ENCODE measurements at places on chromosomes 12 and 14.

DNA sequence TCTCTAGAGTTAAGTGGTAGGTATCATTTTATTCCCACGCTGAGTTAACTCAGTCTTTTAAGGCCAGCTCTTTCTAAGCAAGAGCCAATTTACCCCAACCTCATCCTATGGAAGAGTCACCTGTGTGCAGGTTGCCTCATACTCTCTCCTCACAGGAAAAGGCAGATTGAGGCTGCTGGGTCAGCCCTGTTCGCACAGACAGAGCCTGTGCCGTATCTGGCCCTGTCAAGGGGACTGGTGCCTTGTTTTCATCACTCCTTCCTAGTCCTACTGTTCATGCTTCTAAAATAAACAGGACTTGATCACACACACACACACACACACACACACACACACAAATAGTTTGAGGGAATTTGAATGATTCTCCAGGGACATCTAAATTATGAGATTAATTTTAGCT lies 285.0 kb downstream of the SLC6A15 start:
- DNase-seq: no peak

DNA sequence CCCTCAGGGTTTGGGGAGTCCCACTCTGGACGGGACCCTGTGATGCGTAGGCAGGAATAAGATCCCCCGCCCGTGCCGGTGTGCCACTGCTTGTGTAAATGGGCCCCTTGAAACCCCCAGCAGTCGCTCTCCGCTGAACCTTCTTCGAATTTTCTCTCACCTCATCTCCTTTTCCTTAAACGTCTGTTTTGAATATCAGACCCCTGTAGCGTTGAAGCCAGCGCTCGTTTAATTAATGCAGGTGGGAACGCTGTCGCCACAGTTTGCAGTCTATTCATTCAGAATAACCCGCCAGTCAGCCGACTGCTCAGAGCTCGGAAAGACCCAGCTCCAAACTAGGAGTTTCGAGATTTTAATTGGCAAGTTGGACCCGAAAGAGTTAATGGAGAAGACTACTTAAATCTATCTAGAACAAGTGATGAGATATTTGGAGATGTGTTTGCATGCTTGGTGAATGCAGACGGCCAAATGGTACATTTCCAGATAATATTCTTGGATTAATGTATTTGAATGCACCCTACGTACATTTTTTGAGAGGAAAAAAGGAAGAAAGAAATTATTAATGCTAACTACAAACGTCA lies 739 bp upstream of the PPP2R5E start:
- DNase-seq: no peak

DNA sequence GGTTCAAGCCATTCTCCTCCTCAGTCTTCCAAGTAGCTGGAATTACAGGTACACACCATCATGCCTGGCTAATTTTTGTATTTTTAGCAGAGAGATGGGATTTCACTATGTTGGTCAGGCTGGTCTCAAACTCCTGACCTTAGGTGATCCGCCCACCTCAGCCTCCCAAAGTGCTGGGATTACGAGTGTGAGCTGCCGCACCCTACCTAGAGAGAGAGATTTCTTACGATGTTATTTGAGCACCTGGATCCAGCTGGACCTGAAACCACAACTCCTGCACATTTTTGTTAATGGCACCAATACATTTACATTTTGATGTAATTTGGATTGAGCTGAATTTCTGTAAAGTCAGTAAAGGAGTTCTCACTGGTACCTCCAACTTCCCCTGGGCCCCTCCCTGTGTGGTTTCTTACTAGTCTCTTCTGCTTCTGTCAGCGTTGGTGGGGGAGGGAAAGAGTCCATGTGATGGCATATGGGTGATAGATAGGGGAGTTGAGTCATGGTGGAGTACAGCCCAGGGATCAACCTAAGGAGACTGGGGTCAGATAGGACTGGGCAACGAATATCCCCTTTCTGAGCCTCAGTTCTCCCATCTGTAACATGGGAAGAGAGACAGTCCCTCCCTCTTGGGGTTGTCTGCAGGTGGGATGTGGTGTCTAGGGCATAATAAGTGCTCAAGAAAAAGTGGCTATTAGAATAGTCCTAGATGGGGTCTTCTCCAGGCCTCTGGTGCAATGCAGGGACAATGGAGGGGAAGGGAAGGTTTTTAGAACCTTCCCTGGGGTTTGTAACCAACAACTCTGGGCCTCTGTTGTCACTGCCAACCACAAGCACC lies 83.3 kb upstream of the MED13L start:
- no peak for DNase-seq

- DNase-seq: no peak
Measured at GRCh38 chr12:104175726-104176247, 37.8 kb upstream of the NFYB start.

GRCh38 chr12:92426332-92426731 lies 276.5 kb upstream of the PLEKHG7 start:
- no peak for DNase-seq

DNA sequence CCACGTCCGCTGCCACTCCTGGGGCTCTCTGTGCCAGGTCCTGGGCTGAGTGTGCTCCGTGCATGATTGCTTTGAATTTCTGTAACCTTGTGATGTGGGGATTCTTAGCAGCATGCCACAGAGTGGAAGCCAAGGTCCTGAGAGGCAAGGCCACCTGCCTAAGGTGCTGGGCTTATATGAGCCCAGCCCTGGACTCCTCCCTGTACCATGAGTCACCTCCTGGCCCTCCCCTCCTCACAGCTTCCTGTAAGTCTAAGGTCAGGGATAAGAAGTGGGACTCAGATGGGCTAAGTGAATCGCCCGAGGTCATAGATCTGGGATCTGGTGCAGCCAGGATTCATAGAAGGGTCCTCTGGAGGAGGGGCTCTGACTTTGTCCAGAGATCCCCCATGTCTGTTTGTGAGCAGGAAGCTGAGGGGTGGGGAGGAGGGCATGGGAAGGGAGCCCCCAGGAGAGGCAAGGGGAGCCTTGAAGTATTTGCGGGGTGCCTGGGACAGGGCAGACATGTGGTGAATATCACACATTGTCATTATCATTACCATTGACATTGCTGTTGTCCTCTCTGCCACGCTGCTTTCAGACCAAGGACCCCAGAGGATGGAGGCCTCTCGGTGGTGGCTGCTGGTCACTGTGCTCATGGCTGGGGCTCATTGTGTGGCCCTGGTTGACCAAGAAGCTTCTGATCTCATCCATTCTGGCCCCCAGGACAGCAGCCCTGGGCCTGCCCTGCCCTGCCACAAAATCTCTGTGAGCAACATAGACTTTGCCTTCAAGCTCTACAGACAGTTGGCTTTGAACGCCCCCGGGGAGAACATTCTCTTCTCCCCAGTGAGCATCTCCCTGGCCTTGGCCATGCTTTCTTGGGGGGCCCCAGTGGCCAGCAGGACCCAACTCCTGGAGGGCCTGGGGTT lies 28.8 kb downstream of the SERPINA3 start:
- no peak for DNase-seq

GRCh38 chr12:121804417-121805111 lies 755 bp downstream of the SETD1B start:
- DNase-seq: peak; percentile 79

- no peak for DNase-seq
Measured at GRCh38 chr14:65000898-65001591, 14.3 kb downstream of the FNTB start.

DNA sequence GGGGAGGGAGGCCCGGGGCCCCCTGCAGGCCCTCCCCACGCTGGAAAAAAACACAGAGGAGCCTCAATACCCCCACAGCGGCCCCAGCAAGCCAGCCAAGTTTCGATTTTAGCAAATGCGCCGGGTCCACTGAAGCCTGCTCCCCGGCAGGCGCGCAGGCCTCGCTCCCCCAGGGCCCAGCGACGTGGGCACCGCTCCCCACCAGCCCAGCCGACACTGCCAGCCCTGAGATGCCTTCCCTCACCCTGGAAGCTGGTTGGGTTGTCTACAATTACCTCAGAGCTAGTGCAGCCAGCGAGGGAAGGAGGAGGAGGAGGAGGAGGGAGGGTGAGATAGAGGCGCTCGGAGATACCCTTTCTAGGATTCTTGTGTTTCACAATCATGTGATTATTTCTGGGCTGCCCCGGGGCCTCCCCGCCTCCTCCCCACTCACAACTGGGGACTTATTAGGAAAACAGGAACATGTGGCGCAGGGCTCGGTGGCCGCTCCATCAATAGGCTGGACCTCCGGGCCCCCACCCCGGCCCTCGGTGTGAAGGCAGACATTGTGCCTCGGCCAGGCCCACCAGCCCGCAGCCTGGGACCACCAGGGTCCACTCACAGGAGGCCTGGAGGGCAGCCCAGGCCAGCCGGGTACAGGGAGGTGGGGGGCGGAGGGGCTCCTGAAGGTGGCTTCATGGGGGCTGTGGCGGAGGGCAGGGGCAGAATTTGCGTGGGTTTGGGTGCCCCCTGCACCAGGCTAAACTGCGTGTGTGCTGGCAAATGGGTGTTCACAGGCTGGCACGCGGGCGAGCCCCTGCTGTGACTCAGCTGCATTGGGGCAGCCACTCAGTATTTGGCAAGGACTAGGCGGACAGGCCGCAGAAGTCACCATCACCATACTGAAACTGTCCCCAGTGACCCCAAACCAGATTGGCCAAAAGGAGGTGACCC lies 109.9 kb downstream of the NCOR2 start:
- peak; percentile 18 for DNase-seq

GRCh38 chr12:92341065-92341668 lies 195.5 kb upstream of the BTG1 start:
- DNase-seq: peak; percentile 65

GRCh38 chr12:77153706-77154105 lies 88.3 kb upstream of the E2F7 start:
- DNase-seq: no peak

GRCh38 chr12:12726555-12727093 lies 9.5 kb downstream of the CDKN1B start:
- peak; percentile 65 for DNase-seq

DNA sequence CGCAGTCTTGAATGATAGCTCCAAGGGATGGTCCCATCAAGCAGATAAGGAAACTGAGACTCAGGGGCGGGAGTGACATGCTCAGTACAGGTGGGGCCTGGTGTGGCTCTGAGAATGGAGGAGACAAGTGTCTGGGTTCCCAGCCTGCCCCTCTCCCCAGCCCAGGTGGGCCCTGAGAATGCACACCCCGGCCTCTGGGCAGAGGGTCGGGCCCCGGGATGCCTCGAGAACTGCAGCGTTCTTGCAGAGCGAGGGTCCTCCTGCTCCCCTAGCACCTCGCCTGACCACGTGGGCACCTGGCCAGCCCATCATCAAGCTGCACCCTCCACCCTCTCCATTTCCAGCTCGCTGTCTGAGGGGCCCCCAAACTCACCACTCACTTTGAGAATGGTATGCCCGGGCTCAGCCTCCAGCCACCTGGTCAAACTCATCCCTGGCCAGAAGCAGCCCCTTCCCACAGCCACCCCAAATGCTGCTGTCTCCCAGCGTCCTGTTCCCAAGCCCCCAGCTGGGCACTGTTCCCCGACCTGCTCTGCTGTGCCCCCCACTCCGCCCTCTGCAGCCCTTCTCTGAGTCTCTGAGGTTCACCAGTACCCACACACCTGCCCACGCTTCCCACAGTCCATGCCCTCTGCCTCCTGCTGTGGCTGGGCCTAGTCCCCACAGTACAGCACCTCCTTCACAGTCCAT lies 44.3 kb downstream of the CYP46A1 start:
- DNase-seq: no peak

DNA sequence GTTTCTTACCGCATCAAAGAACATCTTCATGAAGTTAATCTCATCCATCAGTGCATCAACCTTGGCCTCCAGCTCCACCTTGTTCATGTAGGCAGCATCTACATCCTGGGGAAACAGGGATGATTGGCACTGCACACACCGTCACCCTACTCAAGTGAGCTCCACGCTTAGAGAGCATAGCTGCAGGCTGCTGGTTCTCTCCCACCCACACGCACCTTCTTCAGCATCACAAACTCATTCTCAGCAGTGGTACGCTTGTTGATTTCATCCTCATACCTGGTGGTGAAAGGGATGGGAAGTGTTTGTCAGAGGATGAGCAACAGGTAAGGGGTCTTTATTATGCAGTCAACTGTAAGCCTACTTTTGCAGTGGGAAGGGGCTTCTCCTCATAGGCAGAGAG lies 2.3 kb downstream of the KRT5 start:
- no peak for DNase-seq

DNA sequence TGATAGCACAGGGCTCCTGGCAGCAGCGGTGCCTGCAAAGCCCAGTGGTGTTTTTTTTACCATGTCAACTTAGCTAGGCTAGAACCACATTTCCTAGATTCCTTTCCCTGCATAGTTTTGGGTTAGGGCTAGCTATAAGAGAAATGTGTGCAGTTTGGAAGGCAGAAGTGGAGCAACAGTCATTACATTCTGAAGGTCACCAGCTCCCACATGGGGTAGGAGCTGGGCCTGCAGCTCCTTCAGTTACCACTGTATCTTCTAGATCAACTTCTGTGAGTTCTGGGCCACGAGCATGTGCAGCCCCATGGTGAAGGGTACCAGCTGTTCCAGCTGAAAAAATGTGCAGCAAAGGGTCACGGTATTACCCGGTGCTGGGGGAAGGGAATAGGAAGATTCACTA lies 2.3 kb upstream of the SLC25A3 start:
- no peak for DNase-seq

DNA sequence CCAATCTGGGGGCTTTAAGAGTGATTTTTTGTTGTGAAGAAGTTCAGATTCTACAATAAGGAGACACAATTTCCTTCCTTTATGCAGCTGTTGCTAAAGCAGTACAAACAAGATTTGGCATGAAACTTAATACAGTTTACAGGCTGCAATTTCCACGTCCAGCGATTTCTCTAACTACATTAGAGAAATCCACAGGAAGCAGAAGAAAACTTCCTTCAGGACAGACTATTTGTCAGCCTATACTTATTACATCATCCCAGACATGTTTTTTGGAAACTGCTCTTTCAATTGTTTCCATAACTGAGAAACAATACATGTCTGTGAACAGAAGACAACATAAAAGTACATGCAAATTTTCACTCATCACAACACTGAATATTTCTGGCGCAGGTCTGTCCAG lies 204.3 kb downstream of the TTC7B start:
- DNase-seq: no peak

DNA sequence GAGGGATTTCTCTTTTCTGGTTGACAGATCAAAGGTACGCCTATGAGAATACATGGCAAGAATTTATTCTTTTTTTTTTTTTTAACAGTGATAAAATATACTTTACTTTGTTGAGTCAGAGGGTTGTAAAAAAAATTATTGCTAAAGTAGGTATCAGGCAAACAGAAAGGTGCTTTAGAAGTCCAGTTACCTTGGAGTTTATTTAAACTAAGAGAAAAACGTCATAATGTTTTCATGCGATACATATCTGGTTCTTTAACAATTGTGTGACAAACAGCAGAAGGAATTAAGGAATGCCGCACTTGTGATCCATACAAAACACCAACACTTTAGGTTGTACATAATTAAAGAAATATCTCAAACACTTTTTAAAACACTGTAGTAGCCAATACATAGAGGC lies 94.2 kb downstream of the BORCS5 start:
- peak; percentile 55 for DNase-seq

Data from small intestine (tissue), 16 donors.